Motor neuron (in vitro differentiated cells): ENCODE measurements at places on chromosomes 7 and 10. TPM values are rescaled to one million over a fixed set of nuclear protein-coding genes. Genes with fewer than 3 reads are reported as not detected.

CHST3 gene
- 5.7 and 6.1 TPM in 2 replicates for total RNA-seq

TMEM273 gene
- total RNA-seq: 0.16 and 0.27 TPM in 2 replicates

NKX2-3 gene
- 0.05 TPM in 1 of 2 replicates, not detected in the other for total RNA-seq

ITPRID1 gene
- 0.97 and 1.1 TPM in 2 replicates for total RNA-seq

NPC1L1 gene
- total RNA-seq: 0.05 and 0.19 TPM in 2 replicates

ATP6V0A4 gene
- total RNA-seq: not detected in 2 replicates

SHOC2 gene
- total RNA-seq: 47.9 and 48.9 TPM in 2 replicates

TMEM140 gene
- total RNA-seq: 5.6 and 6.7 TPM in 2 replicates

ARL5B gene
- 37.1 and 39.1 TPM in 2 replicates for total RNA-seq

JAZF1 gene
- 6.5 and 8.0 TPM in 2 replicates for total RNA-seq

SFTPA1 gene
- total RNA-seq: 1.4 TPM in 1 of 2 replicates, not detected in the other

ERVW-1 gene
- 3.4 and 3.5 TPM in 2 replicates for total RNA-seq

GPR26 gene
- 0.16 and 0.50 TPM in 2 replicates for total RNA-seq

ATOH7 gene
- total RNA-seq: 0.22 TPM in 1 of 2 replicates, not detected in the other

MACC1 gene
- total RNA-seq: 0.14 and 0.30 TPM in 2 replicates

PCLO gene
- total RNA-seq: 11.0 and 17.7 TPM in 2 replicates

TAS2R4 gene
- total RNA-seq: 1.9 and 2.0 TPM in 2 replicates

SAMD9 gene
- total RNA-seq: under 0.01 and 0.04 TPM in 2 replicates

PNLIPRP3 gene
- total RNA-seq: 0.16 and 0.31 TPM in 2 replicates

NUDT13 gene
- 0.50 and 0.96 TPM in 2 replicates for total RNA-seq

MSMB gene
- not detected in 2 replicates for total RNA-seq

FGFBP3 gene
- 9.8 and 11.4 TPM in 2 replicates for total RNA-seq

ABCB4 gene
- 0.22 and 1.2 TPM in 2 replicates for total RNA-seq

FGFR2 gene
- total RNA-seq: 24.8 and 26.2 TPM in 2 replicates

CALML5 gene
- 0.31 TPM in 1 of 2 replicates, not detected in the other for total RNA-seq

STEAP4 gene
- total RNA-seq: 0.33 and 0.39 TPM in 2 replicates

ZNF804B gene
- 0.14 and 0.47 TPM in 2 replicates for total RNA-seq

CYP2C18 gene
- total RNA-seq: 0.17 and 0.18 TPM in 2 replicates

TUBB8 gene
- total RNA-seq: 0.64 and 1.3 TPM in 2 replicates

DOCK1 gene
- 8.8 and 11.9 TPM in 2 replicates for total RNA-seq

NPM3 gene
- total RNA-seq: 34.4 and 36.9 TPM in 2 replicates

EVX1 gene
- not detected in 2 replicates for total RNA-seq

ASB15 gene
- total RNA-seq: not detected in 2 replicates

INPP5A gene
- total RNA-seq: 45.0 and 45.5 TPM in 2 replicates

SCRN1 gene
- total RNA-seq: 95.4 and 97.9 TPM in 2 replicates

NEUROG3 gene
- total RNA-seq: not detected in 2 replicates
